ENCODE measurements at places on chromosomes 11 and 22.

DNA sequence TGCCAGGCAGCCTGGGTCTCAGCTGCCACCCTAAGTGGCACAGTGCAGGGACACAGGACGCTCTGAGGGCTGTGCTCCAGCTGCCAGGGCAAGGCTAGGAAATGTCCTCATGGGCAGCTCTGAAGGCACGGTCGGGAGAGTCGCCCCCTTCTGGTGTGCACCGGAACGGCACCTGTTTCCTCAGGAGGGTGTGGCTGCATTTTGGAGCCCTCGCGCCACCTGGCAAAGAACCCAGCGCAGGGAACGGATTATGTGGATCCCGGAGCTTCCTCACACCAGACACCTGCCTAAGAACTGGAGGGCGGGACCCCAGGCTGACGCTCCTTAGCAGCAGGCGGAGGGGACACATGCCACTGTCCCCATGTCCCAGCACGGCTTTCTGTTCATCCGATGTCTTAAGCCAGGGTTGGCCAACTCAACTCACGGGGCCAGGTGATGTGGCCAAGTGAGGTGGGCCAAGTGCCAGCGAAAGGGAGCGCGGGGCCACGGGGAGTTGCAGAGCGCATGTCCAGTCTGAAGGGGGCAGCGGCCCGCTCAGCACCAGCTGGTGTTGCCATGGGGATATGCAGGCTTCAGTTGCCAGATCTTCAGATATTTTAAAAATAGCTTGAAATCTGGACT is 5.1 kb upstream of the SLC22A8 start:
- H3K4me3 ChIP-seq = no peak overlapping the region
- peaks cover 40% of the 10 kb centered on the region for H3K27me3 ChIP-seq
- no peak for DNase-seq
- no peak overlapping the region for H3K27ac ChIP-seq
- peaks cover 7% of the 10 kb centered on the region for H3K36me3 ChIP-seq

DNA sequence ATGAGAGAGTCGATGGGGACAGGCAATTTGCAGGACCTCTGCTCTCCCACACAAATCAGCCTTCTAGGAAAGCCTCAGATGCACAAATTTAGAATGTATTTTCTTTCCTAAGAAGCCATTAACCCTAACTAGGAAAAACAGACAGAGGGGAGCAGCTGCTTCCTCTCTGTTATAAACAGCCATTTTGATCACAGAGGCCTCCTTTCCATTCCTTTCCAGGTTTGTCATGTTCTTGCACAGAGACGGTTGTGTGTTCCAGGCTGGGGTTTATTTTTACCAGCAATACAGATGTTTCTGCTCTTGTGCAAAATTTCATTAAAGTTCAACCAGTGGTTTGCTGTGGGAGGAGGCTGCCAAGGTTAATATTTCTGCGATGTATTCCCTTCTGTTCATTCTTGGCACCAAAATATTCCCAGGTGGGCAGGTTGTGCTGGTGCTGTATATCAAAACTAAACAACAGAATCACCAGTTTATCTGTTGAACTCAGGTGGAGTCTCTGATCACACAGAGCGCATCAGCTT is 90.2 kb downstream of the NAV2 start:
- H3K27ac ChIP-seq = no peak overlapping the region
- H3K36me3 ChIP-seq = no peaks in the 10 kb centered on the region
- no peak for DNase-seq

- no peak for DNase-seq
- peaks cover 22% of the 10 kb centered on the region for H3K27me3 ChIP-seq
- H3K4me3 ChIP-seq = no peak overlapping the region
- H3K4me1 ChIP-seq = peaks cover 10% of the 10 kb centered on the region
- no peak overlapping the region for H3K27ac ChIP-seq
- H3K36me3 ChIP-seq = peaks cover 8% of the 10 kb centered on the region
Measured at GRCh38 chr11:117851852-117852251, 24.6 kb downstream of the FXYD6 start.

GRCh38 chr11:131785801-131786200 is 415.4 kb downstream of the NTM start:
- no peak for DNase-seq
- no peak overlapping the region for H3K27ac ChIP-seq
- no peak overlapping the region for H3K4me3 ChIP-seq
- H3K27me3 ChIP-seq = no peaks in the 10 kb centered on the region

DNA sequence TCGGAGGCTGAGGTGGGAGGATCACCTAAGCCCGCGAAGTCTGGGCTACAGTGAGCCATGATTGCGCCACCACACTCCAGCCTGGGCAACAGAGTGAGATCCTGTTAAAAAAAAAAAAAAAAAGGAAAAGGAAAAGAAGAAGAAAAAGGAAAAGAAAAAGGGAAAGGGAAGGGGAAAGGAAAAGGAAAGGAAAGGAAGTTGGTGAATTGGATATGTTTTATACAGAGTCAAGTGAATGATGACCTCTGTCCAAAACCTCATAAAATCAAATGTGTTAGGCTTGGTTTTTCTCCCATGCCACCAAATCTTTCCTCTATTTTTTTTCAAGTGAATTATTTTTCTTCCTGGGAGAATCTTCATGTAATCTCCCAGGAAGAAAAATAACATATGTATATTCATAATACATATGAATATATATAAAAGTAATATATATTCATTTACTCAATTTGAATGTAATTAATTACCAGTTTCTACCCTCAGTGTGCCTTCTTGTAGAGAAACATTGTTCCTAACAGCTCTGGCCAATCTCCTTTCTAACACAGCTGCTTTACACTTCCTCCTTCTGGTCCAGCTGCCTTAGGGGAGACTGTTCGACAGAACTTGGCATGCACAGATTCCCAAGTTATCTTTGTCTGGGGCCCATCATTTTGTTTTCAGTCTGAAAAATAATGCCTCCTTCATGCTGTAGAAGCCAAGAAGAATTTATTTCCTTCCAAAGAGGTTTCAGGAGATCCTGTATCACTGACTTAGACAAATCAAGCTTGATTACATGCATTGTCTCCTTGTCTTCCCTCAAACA is 111.9 kb downstream of the CCDC34 start:
- H3K27ac ChIP-seq = no peak overlapping the region
- H3K4me3 ChIP-seq = no peak overlapping the region
- H3K27me3 ChIP-seq = peaks cover 36% of the 10 kb centered on the region
- H3K4me1 ChIP-seq = no peaks in the 10 kb centered on the region

DNA sequence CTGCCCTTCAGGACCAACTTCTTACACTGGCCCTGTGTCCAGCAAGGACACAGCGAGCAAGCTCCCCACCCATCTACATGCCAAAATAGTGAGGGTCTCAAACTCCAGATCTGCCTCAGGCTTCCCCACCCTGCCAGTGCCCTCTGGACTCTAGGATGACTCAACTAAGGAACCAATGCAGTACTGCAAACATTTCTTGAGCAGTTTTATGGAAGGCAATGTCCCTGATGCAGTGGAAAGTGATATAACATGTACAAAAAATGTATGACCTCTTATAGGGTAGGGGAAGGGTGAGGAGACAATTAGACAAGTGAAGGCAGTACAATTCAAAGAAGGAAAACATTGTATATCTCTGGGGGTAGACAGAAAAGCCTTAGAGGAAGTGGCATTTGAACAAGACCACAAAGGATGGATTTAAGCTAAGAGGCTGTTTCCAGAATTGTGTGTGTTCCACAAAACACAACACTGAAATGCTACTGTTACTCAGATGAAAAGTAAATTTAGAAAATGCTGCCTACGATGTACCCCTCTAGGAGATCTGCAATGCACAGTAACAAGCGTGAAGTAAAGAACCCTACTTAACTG is 47.3 kb downstream of the RAB30 start:
- H3K36me3 ChIP-seq = no peaks in the 10 kb centered on the region
- no peaks in the 10 kb centered on the region for H3K27me3 ChIP-seq
- DNase-seq = no peak
- peak overlapping the region; percentile 66 for H3K4me3 ChIP-seq

DNA sequence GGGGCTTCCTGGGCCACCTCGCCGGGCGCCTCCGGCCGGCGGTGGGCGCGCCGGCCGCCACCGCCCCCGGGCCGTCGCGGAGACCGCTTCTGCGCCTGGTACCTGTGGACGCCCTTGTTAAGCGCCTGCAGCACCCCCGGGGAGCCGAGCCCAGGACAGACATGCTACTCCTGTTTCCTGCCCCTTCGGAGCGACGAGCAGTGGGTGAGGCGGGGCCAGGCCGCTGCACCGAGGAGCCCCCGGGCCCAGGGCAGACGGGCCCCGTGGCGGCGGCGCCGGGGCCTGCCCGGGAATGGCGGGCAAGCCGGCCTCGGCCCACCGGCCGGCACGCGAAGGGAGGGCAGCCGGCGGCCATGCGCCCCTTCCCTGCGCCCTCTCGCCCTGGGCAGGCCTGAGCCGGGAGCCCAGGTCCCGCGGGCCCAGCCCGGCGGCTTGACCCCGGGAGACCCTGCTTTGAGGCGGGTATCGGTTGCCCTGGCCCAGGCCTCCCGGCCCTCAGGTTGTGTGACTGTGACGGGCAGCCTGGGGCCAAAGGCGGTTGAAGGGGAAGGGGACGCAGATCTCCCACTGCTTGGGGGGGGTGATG is 789 bp upstream of the KDM2A start:
- no peaks in the 10 kb centered on the region for H3K27me3 ChIP-seq
- no peaks in the 10 kb centered on the region for H3K36me3 ChIP-seq
- H3K27ac ChIP-seq = peak overlapping the region; percentile 97
- DNase-seq = peak; percentile 44
- H3K4me1 ChIP-seq = peaks cover 18% of the 10 kb centered on the region

GRCh38 chr22:24926849-24927579 is 19.5 kb downstream of the LHFPL7 start:
- H3K4me1 ChIP-seq = peaks cover 5% of the 10 kb centered on the region
- H3K36me3 ChIP-seq = peaks cover 2% of the 10 kb centered on the region
- H3K27ac ChIP-seq = no peak overlapping the region
- no peak for DNase-seq
- H3K4me3 ChIP-seq = no peak overlapping the region

- DNase-seq = no peak
- no peak overlapping the region for H3K27ac ChIP-seq
- H3K4me3 ChIP-seq = no peak overlapping the region
- no peaks in the 10 kb centered on the region for H3K4me1 ChIP-seq
- no peaks in the 10 kb centered on the region for H3K36me3 ChIP-seq
Measured at GRCh38 chr22:19703869-19704268, 10.4 kb upstream of the SEPTIN5 start.

GRCh38 chr11:67522844-67523555 is at the start of gene CABP2:
TSS of gene CABP2 (minus strand) at chr11:67523446. CDS start at chr11:67523326, 120 bp downstream.
- peaks cover 4% of the 10 kb centered on the region for H3K4me1 ChIP-seq
- no peak within 1 kb of the TSS for H3K4me3 ChIP-seq
- H3K27ac ChIP-seq = no peak within 1 kb of the TSS
- H3K36me3 ChIP-seq = peaks cover 4% of the 10 kb centered on the region
- DNase-seq = no peak

GRCh38 chr22:45497351-45498145 is 5.1 kb upstream of the FBLN1 start:
- peaks cover 2% of the 10 kb centered on the region for H3K36me3 ChIP-seq
- H3K4me3 ChIP-seq = no peak overlapping the region
- no peak for DNase-seq

DNA sequence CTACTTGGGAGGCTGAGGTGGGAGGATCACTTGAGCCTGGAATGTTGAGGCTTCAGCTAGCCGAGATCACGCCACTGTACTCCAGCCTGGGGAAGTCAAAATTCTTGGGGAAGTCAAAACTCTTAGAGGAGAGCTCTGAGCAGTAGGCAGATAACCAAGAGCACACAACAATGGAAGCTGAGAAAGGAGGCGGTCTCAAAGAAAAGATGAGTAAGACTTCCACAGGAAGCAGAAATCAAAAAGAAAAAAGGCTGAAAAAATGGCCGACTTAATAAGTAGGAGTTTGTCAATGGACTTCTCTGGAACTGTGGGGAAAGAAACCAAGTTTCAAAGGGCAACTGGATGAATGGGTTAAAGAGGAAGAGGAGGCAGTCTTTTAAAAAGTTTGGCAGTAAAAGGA is 32.1 kb downstream of the RAB30 start:
- H3K27me3 ChIP-seq = no peaks in the 10 kb centered on the region
- no peak overlapping the region for H3K4me3 ChIP-seq
- peaks cover 5% of the 10 kb centered on the region for H3K36me3 ChIP-seq
- H3K27ac ChIP-seq = no peak overlapping the region

DNA sequence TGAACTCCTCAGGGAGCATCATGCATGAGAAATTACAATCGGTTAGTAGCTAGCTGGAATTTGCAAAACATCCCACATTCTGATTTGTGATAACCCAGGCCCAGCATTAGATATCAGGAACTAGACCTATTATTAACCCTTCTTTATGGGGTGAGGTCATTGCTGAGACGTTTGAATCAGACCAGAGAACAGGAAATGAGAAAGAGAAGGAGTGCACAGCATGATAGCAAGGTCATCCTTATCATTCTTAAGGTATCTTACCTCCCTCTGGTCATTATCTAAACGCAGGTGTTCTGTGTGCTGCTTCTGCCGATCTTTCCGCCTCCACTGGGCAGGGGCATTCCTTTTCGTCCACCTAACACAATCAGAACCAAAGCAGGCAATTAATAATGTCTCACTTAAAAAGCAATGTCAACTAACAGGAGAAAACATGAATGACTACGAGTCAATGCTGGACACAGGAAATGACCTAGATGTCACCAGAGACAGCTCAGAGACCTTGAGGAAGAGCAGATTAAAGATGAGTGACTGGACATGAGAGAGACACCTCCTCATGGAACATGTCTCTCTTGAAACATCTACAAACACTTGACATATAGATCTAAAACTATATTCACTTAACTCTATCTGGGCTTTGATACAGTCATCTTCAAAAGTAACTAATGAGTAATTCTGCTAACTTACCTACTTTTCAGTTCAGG is 78.3 kb upstream of the SCUBE2 start:
- DNase-seq = no peak
- H3K4me3 ChIP-seq = no peak overlapping the region
- H3K36me3 ChIP-seq = peaks cover 16% of the 10 kb centered on the region
- H3K4me1 ChIP-seq = peaks cover 18% of the 10 kb centered on the region
- H3K27ac ChIP-seq = no peak overlapping the region
- H3K27me3 ChIP-seq = no peaks in the 10 kb centered on the region

GRCh38 chr11:119209186-119209585 is 3.0 kb downstream of the CBL start:
- peaks cover 28% of the 10 kb centered on the region for H3K4me1 ChIP-seq
- DNase-seq = no peak
- peaks cover 3% of the 10 kb centered on the region for H3K36me3 ChIP-seq
- no peaks in the 10 kb centered on the region for H3K27me3 ChIP-seq
- H3K27ac ChIP-seq = no peak overlapping the region
- peak overlapping the region; percentile 5 for H3K4me3 ChIP-seq

GRCh38 chr22:37206118-37206840 is 6.0 kb downstream of the SSTR3 start:
- peaks cover 11% of the 10 kb centered on the region for H3K4me1 ChIP-seq
- H3K4me3 ChIP-seq = no peak overlapping the region
- no peaks in the 10 kb centered on the region for H3K36me3 ChIP-seq
- no peak for DNase-seq
- no peak overlapping the region for H3K27ac ChIP-seq

GRCh38 chr11:44732564-44732963 is 5.8 kb downstream of the TSPAN18 start:
- no peaks in the 10 kb centered on the region for H3K36me3 ChIP-seq
- no peak overlapping the region for H3K4me3 ChIP-seq
- H3K27ac ChIP-seq = no peak overlapping the region
- no peak for DNase-seq
- no peaks in the 10 kb centered on the region for H3K27me3 ChIP-seq

All from T-helper 17 cell (primary cell).